Fibroblast of skin of abdomen (primary cell): ENCODE measurements at places on chromosomes 6 and 20.

DNA sequence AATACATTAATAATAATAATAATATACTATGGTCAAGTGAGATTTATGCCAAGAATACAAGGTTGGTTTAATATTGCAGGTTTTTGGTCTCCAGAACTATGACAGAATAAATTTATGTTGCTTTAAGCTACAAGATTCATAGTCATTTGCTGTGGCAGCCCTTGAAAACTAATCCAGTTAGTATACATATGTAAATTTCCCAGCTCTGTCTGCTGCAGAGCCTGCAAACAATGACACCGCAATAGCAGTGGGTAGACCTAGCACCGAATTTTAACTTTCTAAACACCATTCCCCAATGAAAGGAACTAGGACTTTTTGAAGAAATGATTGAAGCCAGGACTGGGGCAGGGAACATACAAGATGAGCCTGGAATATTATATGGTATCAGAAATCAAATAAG is 647.7 kb upstream of the NRSN1 start:
- no peak for DNase-seq

- no peak for DNase-seq
These were observed 50.6 kb upstream of the COL9A1 start for GRCh38 chr6:70353448-70353847.

DNA sequence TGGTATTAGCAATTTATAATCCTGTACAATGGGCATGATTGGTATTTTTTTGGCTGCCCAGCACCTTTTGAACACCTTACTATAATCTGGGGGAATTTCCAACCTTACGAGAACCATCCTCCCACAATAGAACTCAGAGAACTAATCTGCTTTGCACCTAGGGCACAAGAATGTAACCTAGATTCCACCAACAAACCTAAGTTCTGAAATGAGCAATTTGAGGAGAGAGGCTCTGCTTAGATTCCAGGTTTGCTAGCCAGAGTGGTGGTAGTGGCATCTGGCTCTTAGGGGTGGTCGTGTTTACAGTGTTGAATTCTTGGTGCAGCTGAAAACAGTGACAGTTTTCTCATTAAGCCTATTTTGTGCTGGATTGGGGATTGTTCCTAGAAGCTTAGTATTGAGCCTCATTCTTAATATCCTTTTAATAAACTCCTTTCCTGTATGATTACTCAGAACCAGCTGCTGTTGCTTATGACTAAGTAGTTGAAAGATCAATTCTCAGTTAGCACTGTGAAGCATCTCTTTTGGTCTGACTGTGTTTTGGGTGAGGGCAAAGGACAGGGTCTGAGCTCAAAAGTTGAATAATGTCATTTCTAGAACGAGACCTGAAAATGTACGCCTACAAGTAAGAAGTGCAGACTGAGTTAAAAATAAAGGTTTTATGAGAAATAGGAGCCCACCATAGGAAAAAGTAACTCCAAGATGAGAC is 385.6 kb downstream of the CDKAL1 start:
- DNase-seq = peak; percentile 16

- DNase-seq = no peak
These were observed 150.7 kb downstream of the DOK5 start for GRCh38 chr20:54626126-54626525.

GRCh38 chr6:50510361-50510760 is 203.0 kb upstream of the TFAP2D start:
- DNase-seq = no peak

GRCh38 chr6:91127752-91128151 is 540.9 kb upstream of the MAP3K7 start:
- DNase-seq = no peak

GRCh38 chr6:49463612-49463967 is 420 bp downstream of the CENPQ start:
- no peak for DNase-seq

DNA sequence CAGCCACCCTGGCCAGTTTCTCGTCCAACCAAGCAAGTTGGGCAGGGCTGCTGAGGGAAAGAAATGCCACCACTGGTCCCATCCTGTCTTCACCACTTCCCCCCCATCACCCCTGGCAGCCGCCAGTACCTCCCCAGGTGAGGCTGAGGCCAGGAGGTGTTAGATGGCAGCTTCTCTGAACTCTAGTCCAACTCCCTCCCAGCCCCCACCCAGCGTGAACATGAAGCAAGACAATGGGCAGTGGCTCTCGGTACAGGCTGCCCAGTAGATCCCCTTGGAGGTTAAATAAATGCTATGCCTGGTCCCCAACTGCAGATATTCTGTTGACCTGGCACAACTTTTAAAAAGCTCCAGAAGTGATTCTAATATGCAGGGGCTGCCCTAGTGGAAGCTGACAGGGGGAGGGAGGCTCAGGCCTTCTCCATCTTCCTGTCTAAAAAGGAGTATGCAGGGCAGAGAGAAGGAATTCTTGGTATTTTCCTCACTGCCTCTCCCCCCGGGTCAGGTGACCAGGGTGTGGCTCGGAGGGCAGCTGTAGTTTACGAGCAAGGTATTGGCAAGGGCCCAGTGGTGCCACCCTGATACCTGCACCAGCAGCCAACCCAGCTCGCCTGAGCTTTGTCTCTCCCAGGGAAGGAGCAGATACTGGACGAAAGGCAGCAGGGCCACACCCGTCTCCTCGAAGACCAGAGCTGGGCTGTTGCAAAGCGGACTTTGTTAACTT is 25.7 kb downstream of the KCNK5 start:
- DNase-seq = no peak

DNA sequence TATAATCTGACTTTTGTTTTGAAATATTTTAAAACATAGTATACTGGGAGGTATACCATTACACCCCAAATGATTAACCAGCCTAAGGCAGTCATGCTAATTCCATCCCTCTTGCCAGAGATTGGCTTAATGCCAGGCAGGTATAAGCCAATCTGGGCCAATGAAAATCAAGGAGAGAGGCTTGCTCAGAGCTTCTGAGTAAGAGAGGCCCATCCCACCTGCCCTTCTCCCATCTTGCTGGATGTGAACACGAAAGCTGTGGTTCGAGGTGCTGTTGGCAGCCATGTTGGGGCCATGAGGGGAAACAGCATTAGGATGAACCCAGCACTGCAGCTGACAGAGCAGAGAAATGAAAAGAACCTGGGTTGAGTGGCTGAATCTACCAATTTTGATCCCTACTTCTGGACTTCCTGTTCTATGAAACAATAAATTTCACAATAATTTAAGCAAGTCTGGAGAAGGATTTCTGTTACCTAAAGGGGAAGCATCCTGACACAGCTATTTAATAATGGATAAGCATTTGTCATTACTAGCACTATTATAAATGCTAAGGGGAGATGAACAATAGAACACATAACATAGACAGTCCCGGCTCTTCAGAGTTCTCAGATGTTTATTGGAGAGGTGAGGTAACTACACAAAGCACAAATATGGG is 152.3 kb downstream of the CDC5L start:
- DNase-seq = no peak

- no peak for DNase-seq
These were observed 81.8 kb downstream of the PHACTR1 start for GRCh38 chr6:12798326-12798725.

GRCh38 chr6:167906899-167907298 is 80.2 kb downstream of the AFDN start:
- peak; percentile 2 for DNase-seq

DNA sequence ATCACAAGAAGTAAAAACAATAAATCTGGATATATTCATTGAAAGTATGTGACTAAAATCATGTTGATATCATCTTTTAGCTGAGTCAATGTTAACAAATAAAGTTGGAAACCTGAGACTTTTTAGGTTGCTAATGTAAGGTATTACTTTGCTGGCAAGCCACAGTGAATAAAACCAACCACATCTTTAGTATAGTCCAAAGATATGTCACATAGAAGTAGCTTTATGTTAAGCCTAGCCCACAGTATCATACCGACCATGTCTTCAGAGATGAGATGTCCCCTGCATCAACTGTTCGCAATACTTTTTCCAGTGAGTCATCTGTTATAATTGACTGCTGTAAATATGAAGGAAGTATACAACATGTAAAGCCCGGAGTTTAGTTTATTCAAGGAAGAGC is 107.6 kb upstream of the MCHR2 start:
- DNase-seq = peak; percentile 68

GRCh38 chr6:127216810-127217789 is 49.6 kb upstream of the RNF146 start:
- no peak for DNase-seq

GRCh38 chr6:34027445-34027936 is 118.4 kb downstream of the GRM4 start:
- peak; percentile 26 for DNase-seq

DNA sequence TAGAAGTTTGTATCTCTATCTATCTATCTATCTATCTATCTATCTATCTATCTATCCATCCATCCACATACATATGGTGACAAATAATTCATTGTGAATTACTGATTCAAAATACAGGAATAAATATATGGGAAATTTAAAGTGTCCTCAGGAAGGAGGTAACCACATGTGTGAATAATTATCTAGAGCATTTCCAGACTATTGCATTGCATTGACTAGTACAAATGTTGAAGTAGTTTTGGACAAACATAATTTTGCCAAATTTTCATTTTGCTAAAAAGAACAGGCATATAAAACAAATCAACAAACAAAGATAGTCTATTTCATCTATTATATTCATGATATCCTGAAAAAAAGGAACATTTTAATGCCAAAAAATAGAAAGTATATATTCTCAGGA is 192.7 kb downstream of the UTRN start:
- no peak for DNase-seq

- no peak for DNase-seq
These were observed 3.0 kb upstream of the CTNNBL1 start for GRCh38 chr20:37690626-37691369.

GRCh38 chr6:42745083-42745639 is 742 bp downstream of the TBCC start:
- no peak for DNase-seq

GRCh38 chr6:158006331-158006730 is 24.7 kb downstream of the SYNJ2 start:
- DNase-seq = no peak

- no peak for DNase-seq
These were observed 166.8 kb upstream of the PREP start for GRCh38 chr6:105569706-105570105.

DNA sequence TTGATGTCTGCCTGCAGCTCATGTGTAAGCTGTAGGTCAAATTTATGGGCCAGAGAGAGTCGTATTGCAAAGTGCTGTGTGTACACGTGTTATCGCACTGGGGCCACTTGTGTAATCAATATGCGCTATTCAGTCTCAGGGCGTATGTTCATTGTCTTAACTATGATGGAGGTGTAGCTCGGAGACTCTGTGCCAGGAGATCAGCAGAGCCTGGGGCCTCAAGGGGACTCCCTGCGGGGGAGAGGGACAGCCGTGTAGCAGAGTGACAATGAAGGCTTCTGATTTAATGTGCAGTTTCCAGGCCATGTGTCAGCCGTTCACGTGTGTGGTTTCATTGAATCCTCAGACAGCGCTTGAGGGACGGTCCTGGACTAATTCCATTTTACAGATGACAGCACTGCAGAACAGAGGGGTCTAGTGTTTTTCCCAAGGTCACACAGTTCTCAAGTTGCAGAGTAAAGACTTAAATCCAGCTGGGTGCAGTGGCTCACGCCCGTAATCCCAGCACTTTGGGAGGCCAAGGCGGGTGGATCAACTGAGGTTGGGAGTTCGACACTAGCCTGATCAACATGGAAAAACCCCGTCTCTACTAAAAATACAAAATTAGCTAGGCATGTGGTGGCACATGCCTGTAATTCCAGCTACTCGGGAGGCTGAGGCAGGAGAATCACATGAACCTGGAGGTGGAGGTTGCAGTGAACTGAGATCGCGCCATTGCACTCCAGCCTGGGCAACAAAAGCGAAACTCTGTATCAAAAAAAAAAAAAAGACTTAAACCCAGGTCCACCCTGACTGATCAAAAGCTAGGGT is 242.5 kb downstream of the PREX1 start:
- DNase-seq = no peak

- no peak for DNase-seq
These were observed 91.7 kb downstream of the BMP7 start for GRCh38 chr20:57174737-57175136.

GRCh38 chr6:150719099-150719766 is 119.5 kb downstream of the PLEKHG1 start:
- no peak for DNase-seq

- DNase-seq = no peak
These were observed 77.8 kb downstream of the STXBP5 start for GRCh38 chr6:147281895-147282565.

- DNase-seq = peak; percentile 53
These were observed 37.7 kb downstream of the KCNQ2 start for GRCh38 chr20:63434599-63435378.

DNA sequence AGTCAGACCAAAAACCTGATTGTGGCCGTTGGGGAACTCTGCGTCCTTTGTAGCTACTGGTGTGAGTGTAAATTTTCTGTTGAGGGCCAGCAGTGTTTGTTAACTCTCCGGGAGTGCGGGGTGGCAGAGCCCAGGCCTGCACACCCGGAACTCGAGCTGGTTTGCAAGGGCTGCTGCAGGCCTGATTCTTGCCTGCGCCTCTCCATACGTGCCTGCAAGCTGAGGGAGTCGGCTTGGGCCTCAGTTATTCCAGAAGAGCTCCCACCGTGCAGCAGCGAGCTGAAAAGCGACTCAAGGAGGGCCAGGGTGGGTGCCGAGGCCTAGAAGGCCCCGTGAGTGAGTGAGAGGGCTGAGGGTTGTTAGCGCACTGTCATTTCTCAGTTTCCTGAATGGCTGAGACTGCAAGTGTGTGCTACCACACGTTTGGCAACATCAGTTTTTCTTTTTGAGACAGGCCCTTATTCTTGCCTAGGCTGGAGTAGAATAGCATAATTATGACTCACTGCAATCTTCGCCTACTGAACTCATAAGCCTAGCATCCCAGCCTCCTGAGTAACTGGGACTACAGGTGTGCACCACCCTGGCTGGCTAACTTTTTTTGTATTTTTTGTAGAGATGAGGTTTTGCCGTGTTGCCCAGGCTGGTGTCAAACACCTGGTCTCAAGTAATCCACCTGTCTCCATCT is 33.9 kb upstream of the KIF13A start:
- no peak for DNase-seq

DNA sequence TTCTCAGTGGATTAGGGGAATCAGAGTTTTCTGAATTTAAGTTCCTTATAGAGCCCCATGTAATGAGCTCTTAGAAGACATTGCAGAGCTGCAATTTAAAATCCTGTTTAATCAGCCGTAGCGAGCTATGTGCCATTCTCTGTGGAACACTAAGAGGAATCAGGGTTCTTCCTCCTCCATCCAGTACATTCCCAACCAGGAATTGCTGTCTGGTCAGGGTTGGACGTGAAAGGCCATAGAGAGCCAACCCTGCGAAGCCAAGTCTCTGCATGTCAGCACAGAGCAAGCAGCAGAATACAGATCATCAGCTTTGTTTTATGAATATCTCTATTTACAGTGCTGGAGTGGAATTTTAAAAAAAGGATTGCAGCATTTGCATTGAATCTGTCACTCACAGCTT is 366.0 kb downstream of the LAMA2 start:
- DNase-seq = no peak
